Activated CD4-positive, alpha-beta memory T cell treated with anti-CD3 and anti-CD28 coated beads, Interleukin-2, amount 10 ng/mL, durations not matched to agents 7 days and 5 days (primary cell): ENCODE measurements at places on chromosomes 1 and 21. TPM values are rescaled to one million over a fixed set of nuclear protein-coding genes. Genes with fewer than 3 reads are reported as not detected.
A peak's percentile ranks its signal among the peaks of the same experiment; 100 is the strongest.

- H3K36me3 ChIP-seq, result no peaks in the 10 kb centered on the region
- no peak for DNase-seq
- H3K27ac ChIP-seq, result no peak overlapping the region
- no peak overlapping the region for H3K4me3 ChIP-seq
Observed at GRCh38 chr1:174068000-174068399, 45.8 kb upstream of the RC3H1 start.

GRCh38 chr1:181175356-181175910 is 86.9 kb downstream of the IER5 start:
- H3K27ac ChIP-seq, result no peak overlapping the region
- H3K36me3 ChIP-seq, result no peaks in the 10 kb centered on the region
- H3K4me1 ChIP-seq, result peaks cover 11% of the 10 kb centered on the region
- DNase-seq, result no peak

The TEDDM1 gene
- total RNA-seq, result not detected

The OR2T33 gene
- not detected for total RNA-seq

DNA sequence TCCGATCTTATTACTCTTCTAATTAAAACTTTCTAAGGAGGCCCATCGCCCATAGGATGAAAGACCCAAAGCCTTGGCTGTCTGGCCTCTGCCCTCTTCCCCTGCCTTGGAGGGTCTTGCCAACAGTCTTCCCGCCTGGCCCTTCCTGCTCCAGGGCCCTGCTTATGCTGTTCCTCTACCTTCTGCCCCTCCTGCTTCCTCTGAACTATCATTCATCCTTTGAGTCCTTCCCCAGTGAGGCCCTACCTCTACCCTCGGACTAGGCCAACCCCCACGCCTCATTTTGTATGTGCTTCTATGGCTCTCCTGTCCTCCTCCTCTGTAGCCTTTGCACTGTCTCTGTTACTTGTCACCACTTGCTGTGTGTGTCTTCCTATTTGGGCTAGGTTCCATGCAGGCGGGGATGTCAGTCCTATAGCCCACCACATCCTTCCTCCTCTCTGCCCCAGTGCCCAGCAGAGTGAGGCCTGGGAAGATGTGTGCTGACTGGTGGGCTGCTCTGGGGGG is 5.4 kb downstream of the RUSC1 start:
- peaks cover 33% of the 10 kb centered on the region for H3K4me1 ChIP-seq
- DNase-seq, result no peak
- H3K27ac ChIP-seq, result peak overlapping the region; percentile 9
